ENCODE measurements at places on chromosomes 2 and 18. TPM values are rescaled to one million over a fixed set of nuclear protein-coding genes. Genes with fewer than 3 reads are reported as not detected.

DNA sequence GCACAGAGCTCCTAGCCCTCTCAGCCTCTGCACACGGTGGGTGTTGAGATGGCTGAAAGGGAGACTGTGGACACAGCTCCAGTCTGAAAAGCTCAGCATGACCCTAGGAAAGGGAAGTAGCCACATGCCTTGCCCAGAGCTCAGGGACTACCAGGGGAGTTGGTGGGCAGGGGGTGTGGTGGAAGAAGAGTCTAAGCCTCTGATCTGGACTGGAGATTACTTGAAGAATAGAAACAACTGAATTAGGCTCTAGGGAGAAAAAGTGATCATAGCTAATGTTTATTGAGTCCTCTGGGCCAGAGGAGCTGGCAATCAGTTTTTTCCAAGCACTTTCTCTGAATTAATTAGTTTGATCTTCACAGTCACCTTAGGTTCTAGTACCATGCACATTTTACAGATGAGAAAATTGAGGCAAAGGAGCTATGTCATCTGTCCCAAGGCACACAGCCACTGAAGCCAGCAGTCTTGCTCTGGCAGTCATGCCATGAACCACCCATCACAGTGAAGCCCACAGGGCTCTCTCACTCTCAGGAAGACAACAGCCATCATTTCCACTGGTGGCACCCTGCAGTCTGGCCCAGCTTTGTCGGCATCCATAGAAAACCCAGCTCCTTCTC lies 10.3 kb downstream of the SDC1 start:
- no peak for DNase-seq

DNA sequence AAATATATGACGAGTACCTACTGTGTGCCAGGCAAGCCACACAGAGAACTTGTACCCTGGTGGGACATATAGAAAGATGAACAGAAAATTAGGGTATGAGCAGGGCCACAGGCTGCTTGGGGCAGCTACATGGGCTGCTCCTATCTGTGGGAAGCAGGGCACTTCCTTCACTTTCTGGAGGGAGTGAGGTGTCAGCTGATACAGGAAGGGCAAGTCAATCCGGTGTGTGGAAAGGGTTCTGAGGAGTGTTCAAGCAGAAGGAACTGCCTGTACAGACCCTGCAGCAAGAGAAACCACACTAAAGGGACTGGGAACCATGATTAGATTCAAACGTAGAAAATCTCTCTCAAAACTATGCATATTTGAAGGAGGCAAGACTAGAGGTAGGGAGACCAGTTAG lies 58.6 kb upstream of the BCL11A start:
- no peak for DNase-seq

- no peak for DNase-seq
Measured at GRCh38 chr18:10381951-10382350, 72.5 kb upstream of the APCDD1 start.

DNA sequence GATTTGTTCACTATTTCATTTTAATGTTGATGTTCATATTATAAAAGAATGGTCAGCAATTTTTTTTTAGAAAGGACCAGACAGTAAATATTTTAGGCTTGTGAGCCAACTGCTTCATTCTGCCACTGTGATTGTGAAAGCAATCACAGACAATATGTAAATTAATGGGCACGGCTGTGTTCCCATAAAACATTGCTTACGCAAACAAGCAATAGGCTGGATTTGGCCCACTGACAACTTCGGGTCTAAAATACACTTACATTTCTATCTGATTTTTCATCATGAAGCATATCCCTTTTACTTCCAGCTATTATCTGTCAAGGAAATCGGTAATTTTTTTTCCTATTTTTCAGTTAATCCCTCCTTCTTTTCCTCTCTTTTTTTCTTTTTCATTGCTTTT lies 182.2 kb upstream of the CDH2 start:
- DNase-seq: no peak

DNA sequence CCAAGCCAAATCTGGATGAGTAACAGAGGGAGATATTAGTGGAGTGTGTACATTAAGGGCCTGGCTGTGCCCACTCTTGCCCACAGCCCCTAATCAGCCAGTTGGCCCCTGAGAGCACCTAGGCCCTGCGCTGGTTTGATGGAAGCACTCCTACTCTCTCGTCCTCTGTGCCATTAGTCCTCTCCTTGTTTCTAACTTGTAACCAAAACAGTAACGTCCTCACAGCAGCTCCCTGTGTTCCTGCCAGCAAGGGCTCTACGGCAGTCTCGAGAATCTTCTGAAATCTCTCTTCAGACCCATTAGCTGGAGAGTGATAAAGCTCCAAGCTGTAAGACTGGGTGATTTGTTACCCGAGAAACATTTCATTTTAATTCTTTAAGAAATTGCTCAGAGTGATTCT lies 76.1 kb downstream of the LRRC30 start:
- DNase-seq: no peak

The SKA1 gene
- total RNA-seq: 2.0 TPM

The APOB gene
- not detected for total RNA-seq
